ENCODE measurements at places on chromosomes 7 and 10.
A peak's percentile ranks its signal among the peaks of the same experiment; 100 is the strongest.

- DNase-seq, result no peak
Measured at GRCh38 chr7:21914671-21915070, 31.0 kb downstream of the CDCA7L start.

- no peak for DNase-seq
Measured at GRCh38 chr7:1255817-1256340, 23.2 kb downstream of the UNCX start.

DNA sequence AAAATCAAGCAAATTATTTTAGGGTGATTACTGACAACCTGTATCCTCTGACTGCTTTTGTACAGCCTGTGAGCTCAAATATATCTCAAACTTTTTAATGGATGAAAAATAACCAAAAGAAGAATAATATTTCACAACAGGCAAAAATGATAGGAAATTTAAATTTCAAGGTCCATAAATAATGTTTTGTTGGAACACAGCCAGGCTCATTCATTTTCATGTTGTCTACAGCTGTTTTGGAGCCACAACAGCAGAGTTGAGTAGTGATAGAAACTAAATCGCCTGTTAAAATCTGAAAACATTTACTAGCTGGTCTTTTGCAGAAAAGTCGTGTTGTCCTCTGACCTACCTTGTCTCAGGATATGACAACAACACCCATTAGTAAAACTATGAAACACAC lies 75.9 kb downstream of the GLI3 start:
- no peak for DNase-seq

DNA sequence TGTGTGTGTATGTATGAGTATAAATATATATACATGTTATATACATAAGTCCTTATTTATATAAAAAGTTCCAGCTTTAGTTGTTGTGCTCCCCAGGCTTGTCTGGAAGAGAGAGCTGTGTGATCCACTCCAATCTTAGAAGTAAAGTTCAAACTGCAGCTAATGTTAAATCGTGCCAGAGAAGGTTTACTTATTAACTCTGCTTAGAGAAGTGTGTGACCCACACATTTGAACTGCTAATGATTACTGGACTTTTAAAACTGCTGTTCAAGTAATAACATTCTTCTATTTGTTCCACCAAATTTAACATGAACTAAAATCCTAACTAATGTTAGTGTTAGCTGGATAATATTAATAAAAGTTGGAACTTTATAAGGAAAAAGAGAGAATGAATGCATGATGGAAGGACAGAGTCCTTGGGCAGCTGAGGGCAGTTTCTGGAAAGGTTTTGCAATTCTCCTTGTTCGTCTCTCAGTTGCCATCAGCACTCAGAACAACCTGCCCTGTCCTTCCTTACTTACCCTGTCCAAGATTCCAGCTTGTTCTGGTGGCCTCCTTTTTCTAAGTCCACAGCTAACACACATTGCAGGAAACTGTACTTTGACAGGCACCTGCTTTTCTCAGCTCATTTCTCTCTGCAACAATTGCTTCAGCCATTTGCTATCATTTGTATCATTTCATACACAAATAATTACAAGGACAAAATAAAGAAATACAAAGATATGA lies 162.6 kb downstream of the FAM107B start:
- DNase-seq, result no peak

DNA sequence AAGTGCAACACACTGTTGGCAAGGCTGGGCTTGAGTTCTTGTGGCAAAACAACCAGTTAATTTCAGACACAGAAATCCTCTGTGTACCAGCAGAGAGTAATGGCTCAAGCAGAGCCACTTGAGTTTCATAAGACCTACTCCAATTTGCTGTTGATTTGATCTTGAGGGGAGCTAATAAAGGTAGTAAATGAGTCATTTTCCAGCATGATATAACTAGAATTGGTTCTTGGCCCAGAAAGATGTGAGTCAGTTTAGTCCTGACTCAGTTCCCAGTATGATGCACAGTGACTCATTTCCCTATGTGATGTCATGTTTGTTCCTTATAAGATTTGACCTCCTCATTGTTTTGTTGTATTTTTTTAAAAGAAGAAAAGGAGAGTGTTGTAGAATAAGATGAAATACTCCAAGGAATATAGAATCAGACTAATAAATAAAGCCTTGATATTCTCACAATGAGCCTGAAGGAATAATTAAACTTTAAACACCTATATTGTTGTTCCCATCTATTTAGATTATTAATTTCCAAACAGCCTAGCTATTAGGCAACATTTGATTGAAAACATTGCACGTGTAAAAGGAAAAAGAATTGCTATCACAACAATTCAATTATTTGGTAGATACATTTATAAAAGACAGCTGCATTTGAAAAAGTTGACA lies 186.2 kb downstream of the REEP3 start:
- no peak for DNase-seq

DNA sequence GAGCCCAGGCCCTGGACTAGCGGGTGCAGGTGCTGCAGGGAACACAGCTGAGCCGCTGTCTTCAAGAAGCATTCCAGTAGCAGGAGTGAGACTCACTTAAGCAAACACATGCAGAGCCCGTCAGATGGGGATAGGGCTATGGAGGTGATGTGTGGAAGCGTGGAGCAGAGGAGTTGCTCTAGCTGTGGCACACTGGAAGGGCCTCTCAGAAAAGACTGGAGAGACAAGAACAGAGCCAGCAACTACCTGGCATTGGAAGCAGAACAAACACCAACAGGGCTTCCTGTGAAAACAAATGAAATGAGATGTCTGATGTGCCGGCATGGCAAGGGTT lies 37.8 kb upstream of the GALNTL5 start:
- no peak for DNase-seq

DNA sequence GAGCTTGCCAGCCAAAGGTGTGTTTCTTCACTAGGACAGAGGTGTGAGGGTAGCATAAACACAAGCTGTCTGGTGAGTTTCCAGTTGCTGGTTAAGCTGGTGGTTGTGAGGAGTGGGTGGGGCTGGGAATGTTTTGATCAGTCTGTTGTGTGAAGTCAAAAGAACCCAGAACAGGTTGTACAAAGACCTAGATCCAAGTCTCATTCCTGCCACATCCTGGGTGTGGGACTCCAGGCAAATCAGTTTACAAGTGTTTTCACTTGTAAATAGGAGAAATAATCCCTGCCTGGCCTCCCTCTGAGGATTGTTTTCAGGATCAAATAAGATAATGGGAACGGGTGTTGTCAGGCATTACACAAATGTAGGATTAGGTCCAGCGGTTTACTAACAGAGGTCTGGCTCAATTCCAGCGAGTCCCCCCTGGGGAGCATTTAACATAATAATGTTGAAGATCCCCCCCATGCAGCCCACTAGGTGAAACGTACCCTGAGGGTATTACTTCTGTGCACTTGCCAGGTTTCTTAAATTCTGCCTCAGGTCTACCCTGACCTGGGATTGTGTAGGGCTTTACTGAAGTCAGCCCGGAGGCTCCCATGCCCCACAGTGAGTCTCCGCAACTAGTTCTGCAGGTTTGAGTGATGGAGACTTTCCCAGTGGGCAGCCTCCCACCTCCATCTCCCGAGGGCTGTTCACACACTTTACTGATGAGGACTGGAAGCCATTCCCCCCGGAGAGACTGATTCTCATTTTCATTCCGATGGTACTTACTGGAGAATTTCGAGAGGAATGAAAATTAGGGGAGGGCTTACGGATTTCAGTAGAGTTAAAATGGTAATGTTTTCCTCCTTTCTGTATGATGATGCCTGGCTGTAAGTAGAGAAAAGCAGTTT lies 2.7 kb upstream of the FRAT2 start:
- no peak for DNase-seq

DNA sequence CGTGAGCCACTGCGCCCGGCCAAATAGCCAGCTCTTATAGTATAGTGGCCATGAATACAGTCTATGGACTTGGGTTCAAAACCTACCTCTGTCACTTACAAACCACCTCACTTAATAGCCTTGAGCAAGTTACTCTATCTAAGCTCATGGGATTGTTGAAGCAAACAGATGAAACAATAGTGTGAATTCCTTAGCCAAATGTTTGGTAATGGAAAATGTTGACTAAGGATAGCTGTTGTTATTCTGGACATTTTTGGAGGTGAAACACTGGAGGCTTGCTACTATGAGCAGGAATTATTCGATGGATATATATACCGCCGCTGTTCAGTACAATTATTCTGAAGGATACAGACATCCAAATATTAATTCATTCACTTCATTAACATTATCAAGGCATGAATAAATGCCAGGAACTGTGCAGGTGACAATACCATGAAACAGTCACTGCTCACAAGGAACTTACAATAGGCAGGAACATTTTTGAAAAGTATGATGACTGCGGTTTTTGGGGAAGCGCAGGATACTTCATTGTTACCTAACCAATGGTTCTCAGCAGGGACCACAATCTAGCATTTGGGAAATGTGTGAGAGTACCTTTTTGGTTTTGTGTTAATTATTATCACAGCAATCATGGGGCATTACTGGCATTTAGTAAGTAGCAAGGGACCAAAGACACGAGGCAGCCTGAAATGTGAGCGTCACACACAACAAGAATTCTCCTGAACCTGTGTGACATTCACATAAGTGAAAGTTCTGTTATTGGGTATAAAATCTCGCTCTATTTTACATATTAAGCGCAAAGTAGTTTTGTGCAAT lies 55.7 kb downstream of the CUBN start:
- DNase-seq, result no peak

DNA sequence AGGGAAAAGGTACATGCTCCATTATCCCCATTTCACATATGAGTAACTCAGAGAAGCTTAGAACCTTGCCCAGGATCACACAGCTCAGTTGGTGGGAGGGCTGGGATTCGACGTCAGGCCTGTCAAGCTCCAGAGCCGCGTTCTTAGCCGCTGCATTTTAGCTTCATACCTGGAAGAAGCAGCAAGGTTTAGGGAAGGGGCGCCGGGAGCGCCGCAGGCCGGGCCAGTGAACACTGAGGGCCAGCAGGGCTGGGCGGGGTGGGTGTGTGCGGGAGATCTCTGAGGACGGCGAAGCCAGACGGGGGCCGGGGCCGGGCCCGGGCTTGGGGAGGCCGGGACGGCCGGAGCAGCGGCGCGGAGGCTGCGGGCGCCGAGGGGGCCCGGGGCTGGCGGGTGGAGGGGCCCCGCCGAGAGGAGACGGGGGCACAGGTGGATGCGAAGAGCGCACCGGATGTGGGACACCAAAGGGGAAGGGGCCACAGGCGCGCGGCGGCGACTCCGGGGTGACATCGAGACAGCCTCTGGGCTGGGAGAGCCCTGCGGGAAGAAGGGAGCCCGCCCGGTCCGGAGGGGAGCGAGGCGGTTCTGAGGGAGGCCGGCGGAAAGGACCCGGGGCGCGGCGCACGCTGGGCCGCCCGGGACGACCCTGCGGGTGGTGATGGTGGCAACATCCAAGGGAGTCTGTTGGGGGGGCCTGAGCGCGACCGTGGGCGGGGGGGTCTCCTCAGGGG lies 498 bp downstream of the NDST2 start:
- DNase-seq, result peak; percentile 57

- no peak for DNase-seq
Measured at GRCh38 chr7:137441451-137441850, 97.9 kb upstream of the PTN start.

- no peak for DNase-seq
Measured at GRCh38 chr7:99842926-99843325, 15.1 kb downstream of the CYP3A43 start.

- no peak for DNase-seq
Measured at GRCh38 chr10:126469692-126470091, 81.4 kb upstream of the ADAM12 start.

DNA sequence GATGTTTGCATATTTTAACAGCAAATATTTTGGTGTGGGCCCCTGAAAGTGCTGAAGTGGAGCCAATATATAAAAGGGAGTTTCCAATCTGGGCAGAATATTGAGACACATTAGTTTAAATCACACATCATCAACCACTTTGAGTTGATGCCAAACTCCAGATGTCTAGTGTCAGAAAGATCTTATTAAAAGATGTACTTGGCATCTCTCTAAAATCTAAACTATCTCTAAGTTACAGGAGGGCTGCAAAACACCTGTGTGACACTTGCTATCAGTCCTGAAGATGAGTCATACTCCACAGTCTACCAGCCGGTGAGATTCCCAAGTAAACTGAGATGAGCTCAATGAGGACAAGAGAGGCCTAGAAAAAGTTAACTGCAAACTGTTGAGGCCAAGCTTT lies 11.4 kb downstream of the JAZF1 start:
- no peak for DNase-seq

GRCh38 chr7:28649189-28649588 lies 236.9 kb downstream of the CREB5 start:
- DNase-seq, result no peak

- DNase-seq, result no peak
Measured at GRCh38 chr7:117126676-117127075, 173.4 kb downstream of the ST7 start.

- no peak for DNase-seq
Measured at GRCh38 chr7:131057015-131057793, 270.5 kb upstream of the MKLN1 start.

DNA sequence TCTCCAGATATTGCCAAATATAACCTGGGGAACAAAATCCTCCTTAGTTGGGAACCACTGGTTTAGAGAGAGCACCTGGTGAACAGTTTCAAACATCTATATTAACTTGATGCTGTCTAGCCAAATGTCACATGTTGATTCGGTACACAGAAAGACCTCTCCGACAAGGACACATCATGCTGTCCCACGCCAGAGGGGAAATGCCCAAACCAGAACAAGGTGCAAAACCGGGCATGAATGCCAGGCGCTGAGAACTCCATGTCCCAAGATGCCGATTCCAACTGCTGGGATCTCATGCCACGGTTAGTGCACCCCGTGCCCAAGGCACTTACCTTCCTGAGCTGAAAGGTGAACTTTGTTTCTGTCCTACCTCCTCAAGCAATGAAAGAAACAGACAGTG lies 100.8 kb downstream of the SFMBT2 start:
- DNase-seq, result no peak

DNA sequence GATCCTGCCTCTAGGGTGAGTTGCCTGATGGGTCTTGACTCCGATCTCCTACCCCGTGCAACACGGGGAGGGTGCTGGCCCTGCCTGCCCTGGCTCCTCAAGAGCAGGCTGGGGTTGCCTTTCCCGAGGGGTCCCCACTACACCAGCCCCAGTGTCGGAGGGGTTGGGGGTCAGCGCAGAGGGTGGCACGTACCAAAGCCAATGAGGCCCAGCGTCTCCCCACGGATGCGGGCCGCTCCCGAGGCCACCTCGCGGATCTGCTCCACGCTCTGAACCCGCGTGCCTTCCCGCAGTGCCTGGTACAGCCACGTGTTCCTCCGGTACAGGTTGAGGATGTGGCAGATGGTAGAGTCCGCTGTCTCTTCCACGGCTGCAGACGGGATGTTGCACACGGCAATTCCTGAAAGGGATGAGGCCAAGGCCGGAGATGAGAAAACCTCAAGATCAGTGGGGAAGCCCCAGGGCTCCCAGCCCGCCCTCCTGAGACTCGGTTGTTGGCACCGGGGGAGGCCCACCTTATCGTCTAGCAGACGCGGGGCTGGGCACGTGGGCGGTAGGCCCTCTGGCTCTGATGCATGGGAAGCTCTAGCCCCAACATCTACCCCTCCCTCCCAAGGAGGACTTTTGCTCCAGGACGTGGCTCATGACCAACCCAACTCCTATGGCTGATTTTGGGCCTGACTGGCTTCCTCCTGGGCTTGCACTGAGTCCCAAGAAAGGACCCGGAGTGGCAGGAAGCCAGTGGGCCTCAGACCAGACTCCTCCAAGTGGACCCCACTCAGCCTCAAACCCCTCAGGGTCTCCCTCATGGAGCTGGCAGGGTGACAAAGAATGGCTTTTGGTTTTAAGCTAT lies 56.1 kb downstream of the ZRANB1 start:
- DNase-seq, result no peak

- DNase-seq, result no peak
Measured at GRCh38 chr7:82375129-82375528, 68.4 kb downstream of the CACNA2D1 start.

Data from activated effector memory CD4-positive, alpha-beta T cell treated with Interleukin-2 at 50 U/mL for 16 hours (primary cell).